EH (cell line): ENCODE measurements at places on chromosomes 16 and 17.

- DNase-seq: no peak
Measured at GRCh38 chr16:67531247-67531646, 2.6 kb downstream of the RIPOR1 start.

- DNase-seq: no peak
Measured at GRCh38 chr17:47847341-47848197, 3.4 kb downstream of the SP6 start.

- DNase-seq: peak; percentile 64
Measured at GRCh38 chr16:81174644-81175324, 63.7 kb upstream of the BCO1 start.

DNA sequence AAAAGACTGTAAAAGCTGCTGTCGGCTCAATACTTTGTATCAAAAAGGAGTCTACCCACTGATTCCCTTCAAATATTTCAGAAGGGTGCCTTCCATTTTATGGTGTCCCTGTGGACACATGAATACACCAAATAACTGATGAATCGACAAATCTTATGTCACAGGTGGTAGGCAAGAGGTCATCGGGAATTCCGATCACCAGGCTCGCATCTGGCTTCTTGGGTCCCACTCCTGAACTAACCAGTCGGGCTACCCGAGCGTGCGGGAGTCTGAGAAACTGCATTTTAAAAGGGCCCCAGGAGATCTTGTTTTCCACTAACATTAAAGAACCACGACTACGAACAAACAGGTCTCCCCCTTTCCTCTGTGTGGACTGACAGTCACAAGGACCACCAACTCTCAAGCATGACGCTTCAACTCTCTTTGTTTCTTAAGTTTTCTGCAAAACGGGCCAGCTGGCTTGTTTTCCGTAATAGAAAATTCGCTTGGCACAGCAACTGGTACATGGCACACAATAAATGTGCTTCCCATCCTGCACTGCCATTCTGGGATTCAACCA, 873 bp downstream of the PSME3IP1 start:
- no peak for DNase-seq

- DNase-seq: no peak
Measured at GRCh38 chr16:87685405-87685755, 80.4 kb downstream of the KLHDC4 start.

GRCh38 chr17:29687596-29687995, 64.9 kb upstream of the CORO6 start:
- DNase-seq: no peak

DNA sequence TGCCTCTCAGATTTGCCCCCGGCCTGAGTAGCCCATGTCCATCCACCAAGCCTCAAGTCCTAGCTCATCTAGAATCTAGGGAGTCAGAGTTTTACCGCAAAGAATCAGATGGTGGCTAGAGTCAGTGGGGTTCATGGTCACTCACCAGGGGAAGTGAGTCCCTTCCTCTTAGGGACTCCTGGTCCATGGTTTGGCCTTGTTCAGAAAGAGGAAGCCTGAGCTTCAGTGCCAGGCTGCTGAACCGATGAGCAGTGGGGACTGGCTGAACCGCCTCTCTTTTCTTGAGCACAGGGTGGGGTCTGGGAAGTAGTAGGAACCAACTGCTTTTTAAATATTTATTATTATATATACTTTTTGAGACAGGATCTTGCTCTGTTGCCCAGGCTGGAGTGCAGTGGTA, 160.3 kb downstream of the NTN1 start:
- no peak for DNase-seq

DNA sequence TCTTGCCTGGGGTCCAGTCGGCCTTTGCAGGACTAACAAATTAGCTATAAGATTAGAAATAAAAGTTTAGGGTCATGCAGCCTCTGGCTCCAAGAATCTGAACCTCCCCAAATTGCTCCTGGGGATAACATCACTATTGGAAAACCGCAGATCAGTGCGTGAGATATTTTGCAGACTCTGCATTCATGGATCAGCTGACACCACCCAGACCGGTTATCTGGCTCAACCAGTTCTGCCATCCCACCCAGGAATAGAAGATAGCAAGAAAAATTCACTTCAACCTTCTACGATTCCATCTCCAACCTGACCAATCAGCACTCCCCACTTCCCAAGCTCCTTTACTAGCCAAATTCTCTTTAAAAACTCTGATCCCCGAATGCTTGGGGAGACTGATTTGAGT, 4.3 kb upstream of the PGS1 start:
- no peak for DNase-seq

DNA sequence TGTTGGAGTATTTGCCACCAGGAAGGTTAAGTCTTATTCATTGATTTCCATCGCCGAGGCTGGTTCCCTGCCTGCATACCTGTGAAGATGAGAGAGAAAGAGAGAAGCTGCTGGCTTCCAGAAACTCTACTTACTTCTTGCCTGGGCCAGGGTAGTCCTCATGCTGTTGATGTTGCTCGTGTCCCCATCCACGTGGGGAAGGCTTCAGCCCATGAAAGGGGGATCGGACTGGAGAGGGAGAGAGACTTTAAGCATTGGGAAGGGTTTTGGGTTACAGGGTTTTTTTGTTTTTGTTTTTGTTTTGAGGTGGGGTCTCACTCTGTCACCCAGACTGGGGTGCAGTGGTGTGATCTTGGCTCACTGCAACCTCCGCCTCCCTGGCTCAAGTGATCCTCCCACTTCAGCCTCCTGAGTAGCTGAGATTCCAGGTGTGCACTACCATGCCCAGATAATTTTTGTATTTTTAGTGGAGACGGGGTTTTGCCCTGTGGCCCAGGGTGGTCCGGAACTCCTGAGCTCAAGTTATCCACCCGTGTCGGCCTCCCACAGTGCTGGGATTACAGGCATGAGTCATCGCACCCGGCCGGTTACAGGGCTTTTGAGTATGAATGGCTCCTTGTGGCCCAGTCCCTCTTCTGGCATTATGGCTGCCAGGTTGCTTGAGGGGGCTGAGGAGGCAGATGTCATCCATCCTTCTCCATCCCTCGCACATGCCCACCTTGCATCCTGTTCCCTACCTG, 26.6 kb downstream of the ITGB3 start:
- peak; percentile 58 for DNase-seq

DNA sequence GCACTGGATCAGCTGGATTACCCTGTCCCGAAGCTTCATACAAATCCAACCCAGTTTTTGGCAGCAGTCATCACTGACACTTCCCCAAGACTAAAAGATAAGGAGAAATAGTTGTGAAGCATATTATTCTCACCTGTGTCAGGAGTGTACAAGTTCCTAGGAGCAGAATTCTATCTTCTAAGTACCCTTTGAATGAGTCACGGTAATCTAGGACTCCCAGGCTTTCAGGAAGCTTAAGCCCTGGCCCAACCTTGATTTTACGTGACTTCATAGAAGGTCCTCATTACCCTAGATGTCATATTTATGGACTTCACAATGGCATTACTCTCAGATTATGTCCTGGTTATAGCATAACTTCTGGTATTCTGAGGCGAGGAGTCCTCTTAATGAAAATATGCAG, 31.9 kb downstream of the CYB561 start:
- DNase-seq: no peak

- peak; percentile 34 for DNase-seq
Measured at GRCh38 chr17:27319541-27320221, 25.8 kb downstream of the WSB1 start.

- peak; percentile 72 for DNase-seq
Measured at GRCh38 chr16:66717112-66717675, 20.7 kb upstream of the CMTM4 start.
